Type B pancreatic cell (in vitro differentiated cells): ENCODE measurements at places on chromosomes 7 and 10.

DNA sequence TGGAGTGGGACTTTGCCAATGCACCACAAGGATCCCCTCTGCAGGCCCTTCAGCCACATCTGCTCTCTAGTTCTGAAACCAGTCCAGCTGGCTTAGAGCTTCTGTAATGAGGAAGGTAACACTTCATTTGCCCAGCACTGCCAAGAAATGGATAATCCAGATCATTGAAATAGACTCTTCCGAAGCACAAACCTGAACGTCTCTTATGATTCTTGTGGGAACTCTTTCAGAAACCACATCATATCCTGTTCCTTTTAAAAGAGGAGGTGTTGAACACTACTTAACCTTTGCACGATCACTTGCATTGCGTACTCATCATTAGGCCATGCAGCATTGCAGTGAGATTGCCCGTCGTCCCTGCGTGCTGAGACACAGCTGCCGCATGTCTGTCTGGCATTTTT lies 25.8 kb upstream of the PLPP4 start:
- DNase-seq = no peak

GRCh38 chr10:131630772-131631258 lies 270.0 kb upstream of the PPP2R2D start:
- no peak for DNase-seq

DNA sequence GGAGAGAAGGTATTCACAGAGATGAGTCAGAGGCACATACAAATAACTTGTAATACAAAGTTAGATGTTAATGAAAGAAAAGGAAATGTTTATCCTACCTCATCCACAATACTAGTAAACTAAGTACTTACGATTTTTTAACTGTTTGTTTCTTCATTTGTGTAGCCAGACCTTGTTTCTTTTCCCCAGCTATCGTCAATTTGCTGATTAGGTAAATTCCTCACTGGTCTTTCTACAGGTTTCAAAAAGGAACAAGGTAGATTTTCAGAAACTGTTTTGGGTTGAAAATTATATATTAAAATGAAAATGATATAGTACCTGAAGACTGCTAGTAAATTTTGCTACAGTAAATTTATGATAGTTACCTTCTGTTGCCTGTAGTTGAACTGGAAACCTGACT lies 56.6 kb downstream of the PON1 start:
- no peak for DNase-seq

GRCh38 chr7:29285444-29285793 lies 90.8 kb downstream of the CHN2 start:
- no peak for DNase-seq

DNA sequence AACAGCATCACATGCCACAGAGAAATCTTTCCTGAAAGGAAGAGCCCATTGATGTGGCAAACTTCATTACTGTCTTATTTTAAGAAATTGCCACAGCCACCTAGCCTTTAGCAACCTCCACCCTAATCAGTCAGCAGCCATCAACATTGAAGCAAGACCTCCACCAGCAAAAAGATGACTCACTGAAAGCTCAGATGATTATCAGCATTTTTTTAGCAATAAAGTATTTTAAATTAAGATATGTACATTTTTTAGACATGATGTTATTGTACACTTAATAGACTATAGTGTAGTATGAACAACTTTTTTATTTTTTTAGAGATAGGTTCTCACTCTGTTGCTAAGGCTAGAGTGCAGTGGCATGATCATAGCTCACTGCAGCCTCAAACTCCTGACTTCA lies 14.8 kb downstream of the STEAP1B start:
- DNase-seq = no peak

- DNase-seq = no peak
Measured at GRCh38 chr7:46705386-46706255, 784.5 kb upstream of the IGFBP3 start.

DNA sequence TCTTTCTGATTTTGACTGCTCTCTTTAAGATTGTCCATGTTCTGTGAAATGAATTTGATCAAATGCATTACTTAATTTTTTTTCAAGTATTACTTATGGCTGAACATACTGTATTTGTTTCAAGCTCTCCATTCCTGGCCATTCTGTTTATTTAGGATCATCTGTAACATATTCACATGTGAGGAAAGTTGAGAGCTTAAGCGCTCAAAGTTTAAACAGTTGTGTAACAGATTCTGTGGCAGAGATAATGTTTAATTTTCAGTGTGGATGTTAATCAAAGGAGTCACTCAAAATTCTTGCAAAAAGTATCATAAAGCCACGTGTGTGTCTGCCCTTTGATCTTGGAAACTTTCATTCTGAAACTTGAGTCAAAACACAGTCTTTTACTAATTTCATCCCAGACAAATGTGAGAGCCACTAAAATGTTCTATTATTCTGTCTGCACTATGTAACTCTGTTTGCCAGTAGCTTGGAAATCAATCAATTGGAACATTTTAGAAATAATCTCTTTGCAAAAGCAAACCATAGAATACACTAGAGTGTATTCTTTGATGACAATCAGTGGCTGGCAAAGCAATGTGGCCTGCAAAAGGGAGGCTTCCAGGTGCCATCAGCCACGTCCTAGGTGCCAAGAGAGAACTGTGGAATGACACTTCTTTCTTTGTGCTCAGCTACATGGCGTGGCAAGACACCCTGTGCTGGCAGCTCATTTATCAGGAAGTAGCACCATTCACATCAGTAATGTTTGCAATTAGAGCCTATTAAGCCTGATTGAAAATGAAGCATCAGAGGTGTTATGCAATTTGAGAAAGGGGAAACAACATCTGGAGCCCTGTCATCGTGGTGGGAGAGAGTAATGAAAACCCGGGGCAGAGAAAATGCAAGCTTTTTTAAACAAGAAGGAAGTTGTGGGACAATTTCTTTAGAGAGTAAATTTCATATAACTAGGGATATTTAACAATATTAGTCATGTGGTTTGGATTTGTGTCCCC lies 40.9 kb downstream of the ARL5B start:
- DNase-seq = no peak

DNA sequence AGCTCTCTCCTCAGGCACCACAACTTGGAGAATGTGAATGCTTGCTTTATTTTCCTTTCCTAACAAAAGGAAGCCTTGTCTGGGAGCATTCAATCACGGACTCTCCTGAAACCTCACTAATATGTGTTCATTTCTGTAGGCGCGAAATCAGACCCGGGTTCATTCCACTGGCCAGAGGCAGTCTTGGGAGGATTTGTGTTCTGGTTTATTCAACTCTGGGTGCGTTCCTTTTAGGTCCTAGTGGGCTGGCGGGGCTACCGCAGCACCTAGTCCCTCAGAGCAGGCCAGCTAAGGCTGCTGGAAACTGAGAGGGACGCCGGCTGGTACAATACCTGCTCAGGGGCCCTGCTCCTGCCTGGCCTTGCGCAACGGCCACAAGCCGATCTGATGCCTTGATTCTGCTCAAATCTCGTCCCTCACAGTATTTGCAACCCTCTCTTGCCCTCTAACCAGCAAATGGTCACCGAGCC lies 7.5 kb downstream of the HOXA4 start:
- no peak for DNase-seq

- peak; percentile 11 for DNase-seq
Measured at GRCh38 chr7:71182438-71182935, 50.5 kb downstream of the GALNT17 start.

DNA sequence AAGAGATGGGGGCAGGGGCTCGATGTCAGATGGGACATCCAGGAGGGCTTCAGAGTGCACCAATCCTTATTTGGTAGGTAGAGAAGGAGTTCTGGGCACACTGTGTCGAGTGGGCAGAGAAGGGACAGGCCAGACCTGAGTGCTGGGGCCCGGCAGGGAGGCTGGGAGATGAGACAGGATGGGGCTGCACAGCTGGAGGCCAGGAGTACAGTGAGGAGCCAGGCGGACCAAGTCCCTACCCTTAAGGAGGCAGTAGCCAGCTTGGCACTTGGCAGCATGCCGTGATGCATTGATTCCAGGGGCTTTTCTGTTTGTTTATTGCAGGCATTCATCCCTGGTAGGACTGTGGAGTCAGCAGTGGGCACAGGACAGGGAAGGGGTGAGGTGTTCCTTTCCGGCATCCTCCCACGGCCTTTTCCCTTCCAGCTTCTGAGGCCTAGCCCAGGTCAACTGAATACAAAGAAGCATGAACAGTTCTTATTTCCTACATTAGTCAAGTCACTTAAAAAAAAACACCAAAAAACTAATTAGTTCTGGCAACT lies 168.8 kb upstream of the CDCA7L start:
- no peak for DNase-seq

GRCh38 chr10:71629131-71629530 lies 90.4 kb downstream of the C10orf105 start:
- no peak for DNase-seq

- no peak for DNase-seq
Measured at GRCh38 chr10:5575482-5576153, 50.9 kb downstream of the CALML3 start.

DNA sequence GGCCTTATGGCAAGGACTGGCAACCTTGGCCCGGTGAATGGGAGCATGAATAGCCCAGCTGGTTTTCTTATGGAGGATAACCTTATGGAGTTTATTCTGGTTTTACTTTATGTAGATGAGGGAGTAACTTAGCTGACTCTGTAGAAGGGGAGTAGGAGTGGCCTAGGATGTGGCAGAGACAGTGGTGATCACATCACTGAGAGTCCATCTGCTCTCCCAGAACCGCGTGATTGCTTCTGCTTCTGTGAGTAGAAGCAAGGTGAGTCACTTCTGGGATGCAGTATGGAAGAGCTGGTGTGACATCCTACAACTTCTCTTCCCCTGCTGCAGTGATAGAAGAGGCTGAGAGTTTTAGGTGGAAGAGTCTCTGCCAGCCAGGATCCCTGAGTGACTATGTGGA lies 129.2 kb downstream of the RPS24 start:
- no peak for DNase-seq

DNA sequence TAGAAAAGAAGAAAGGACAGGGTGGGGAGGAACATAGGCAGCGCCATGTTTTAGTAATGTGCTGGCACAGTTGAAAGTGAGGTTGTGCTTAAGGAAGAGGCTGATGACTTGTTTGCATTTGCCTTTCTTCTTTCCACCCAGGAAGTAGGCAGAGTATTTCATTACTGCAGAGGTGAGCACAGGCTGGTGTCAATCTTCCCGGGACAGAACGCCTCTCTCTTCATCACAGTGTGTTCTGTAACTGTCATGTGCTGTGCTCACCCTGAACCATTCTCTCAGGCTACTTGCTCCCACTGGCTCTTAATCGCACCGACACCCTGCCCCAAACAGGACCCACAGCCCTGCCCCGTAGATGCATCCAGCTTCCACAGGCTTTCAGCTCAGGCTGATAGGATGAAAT lies 135.8 kb upstream of the YAE1 start:
- DNase-seq = no peak

GRCh38 chr10:97109547-97109946 lies 76.2 kb downstream of the SLIT1 start:
- DNase-seq = no peak

DNA sequence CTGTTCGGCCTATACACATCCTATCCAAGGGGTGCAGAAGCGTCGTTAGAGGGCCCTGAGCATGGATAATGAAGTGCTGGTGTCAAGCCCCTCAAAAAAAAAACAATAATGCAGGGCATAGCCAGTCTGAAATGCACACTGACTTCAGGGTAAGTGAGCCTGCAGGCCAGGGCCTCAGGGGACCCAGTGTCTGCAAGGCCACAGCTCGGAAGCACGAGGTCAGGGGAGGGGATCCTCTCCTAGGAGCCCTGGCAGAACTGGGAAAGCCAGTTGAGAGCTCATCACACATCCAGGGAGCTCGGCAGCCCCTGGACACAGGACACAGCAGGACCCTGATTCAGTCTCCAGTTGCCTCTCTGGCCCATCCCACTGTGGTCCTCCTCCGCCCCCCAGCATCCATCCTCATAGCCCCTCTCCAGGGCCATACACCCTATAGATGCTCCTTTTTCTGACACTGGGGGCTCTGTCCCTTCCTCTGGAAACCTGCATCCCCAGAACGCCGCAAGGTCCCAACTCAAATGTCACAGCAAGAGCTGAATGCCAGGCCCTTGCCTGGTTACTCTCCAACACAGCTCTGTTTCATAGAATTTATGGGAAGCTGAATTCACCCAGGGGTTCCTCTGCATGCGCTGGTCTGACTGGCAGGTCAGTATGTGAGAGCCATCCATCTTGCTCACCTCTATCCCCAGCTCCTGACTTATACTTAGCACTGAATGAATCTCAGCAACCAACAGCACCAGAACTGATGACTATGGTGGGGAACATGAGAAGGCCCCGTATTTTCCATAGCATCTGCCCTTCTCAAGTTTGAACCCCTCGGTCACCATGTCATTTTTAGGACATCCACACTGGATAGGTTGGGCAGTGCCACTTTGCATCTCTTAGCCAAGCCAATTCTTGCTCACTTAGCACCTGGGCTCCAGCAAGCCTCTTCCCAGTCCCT lies 717.0 kb upstream of the IGFBP3 start:
- no peak for DNase-seq

DNA sequence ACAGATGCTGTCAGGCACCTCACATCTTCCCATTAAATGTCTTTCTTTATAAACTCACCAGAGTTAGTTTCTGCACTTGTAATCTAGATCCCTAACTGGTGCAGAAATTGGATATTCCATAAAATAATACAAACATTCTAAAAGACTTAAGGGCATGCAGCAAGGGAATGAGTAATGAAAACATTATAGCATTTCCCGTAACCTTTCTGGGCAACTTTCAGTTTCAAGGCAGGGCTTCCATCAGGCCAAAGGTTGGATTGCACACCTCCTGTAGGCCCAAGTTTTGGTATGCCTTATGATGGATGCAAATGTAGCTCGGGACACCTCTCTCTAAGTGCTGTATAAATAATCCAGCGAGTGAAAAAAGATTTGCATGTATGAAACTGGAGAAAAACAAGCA lies 129.9 kb upstream of the LYZL2 start:
- no peak for DNase-seq

- no peak for DNase-seq
Measured at GRCh38 chr10:6704896-6705295, 124.8 kb upstream of the PRKCQ start.

DNA sequence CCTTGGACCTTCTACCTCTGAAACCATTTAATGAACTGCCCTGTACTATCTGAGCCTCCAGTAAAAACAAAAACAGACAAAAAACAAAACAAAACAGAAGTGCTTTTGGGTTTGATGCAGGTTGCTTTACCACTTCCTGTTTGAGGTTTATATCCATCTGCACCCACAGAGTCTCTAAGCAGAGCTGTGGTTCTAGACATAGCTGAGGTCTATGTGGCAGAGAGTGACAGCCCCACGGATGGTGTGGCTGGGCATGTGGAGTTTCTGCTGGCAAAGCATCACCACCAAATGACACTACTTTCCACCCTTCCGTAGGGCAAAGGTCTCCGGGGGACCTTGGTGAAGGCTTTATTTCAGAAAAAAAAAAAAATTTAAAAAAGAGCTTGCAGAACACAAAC lies 754.2 kb downstream of the GRID1 start:
- DNase-seq = peak; percentile 31

- DNase-seq = no peak
Measured at GRCh38 chr7:34041707-34042106, 136.4 kb downstream of the BMPER start.

- DNase-seq = no peak
Measured at GRCh38 chr10:70035531-70035930, 17.1 kb upstream of the MACROH2A2 start.
